B cell (primary cell): ENCODE measurements at places on chromosomes 12 and 14. TPM values are rescaled to one million over a fixed set of nuclear protein-coding genes. Genes with fewer than 3 reads are reported as not detected.
A peak's percentile ranks its signal among the peaks of the same experiment; 100 is the strongest.

DNA sequence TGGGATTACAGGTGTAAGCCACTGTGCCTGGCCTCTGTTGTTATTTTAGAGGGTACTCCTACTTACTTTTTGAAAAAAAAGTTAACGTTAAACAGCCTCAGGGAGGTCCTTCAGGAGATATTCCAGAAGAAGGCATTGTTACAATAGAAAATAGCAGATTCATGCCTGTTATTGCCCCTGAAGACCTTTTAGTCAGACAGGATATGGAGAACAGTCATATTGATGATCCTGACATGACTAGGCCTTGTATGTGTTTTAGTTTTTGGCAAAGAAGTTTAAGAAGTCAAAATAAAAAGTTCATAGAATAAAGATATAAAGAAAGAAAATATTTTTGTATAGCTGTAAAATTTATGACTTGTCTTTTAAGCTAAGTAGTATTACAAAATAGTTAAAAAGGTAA is 45.3 kb downstream of the WASHC3 start:
- no peak overlapping the region for H3K27ac ChIP-seq
- H3K27me3 ChIP-seq, result no peaks in the 10 kb centered on the region
- DNase-seq, result no peak
- H3K4me3 ChIP-seq, result no peak overlapping the region

- no peak for DNase-seq
- peaks cover 22% of the 10 kb centered on the region for H3K4me1 ChIP-seq
- no peak overlapping the region for H3K4me3 ChIP-seq
These were observed 30.0 kb downstream of the PELI2 start for GRCh38 chr14:56147986-56148901.

GRCh38 chr14:35747379-35747778 is 61.7 kb downstream of the RALGAPA1 start:
- H3K36me3 ChIP-seq, result peaks cover 7% of the 10 kb centered on the region
- no peak overlapping the region for H3K4me3 ChIP-seq
- H3K4me1 ChIP-seq, result no peaks in the 10 kb centered on the region
- H3K27ac ChIP-seq, result no peak overlapping the region
- DNase-seq, result no peak

GRCh38 chr14:69708586-69709560 is 58.1 kb upstream of the SRSF5 start:
- H3K4me3 ChIP-seq, result no peak overlapping the region
- no peak for DNase-seq
- no peaks in the 10 kb centered on the region for H3K27me3 ChIP-seq
- H3K27ac ChIP-seq, result no peak overlapping the region
- H3K36me3 ChIP-seq, result peaks cover 6% of the 10 kb centered on the region

DNA sequence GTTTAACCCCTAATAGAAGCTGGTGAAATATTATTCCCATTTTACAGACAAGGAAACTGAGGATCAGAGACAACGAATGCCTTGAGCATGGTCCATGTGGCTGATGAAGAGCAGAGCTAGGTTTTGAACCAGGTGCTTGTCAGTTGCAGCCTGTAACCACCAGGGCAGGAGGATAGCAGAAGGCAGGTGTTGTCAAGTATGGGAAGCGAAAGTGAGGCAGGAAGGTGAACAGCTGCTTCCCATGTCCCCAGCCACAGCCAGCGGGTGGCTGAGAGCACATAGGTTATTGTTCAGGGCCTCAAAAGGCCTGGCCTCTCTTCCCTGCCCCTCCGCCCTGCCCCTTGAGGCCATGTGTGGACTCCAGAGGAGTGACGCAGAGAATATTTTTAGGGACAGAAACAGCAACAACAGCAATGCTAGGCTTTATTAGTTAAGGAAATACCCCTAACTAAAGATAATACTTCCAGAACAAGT is 39.6 kb downstream of the IQSEC3 start:
- H3K27ac ChIP-seq, result no peak overlapping the region
- no peak overlapping the region for H3K4me3 ChIP-seq
- H3K27me3 ChIP-seq, result peaks cover 8% of the 10 kb centered on the region
- H3K36me3 ChIP-seq, result no peaks in the 10 kb centered on the region
- DNase-seq, result peak; percentile 58

DNA sequence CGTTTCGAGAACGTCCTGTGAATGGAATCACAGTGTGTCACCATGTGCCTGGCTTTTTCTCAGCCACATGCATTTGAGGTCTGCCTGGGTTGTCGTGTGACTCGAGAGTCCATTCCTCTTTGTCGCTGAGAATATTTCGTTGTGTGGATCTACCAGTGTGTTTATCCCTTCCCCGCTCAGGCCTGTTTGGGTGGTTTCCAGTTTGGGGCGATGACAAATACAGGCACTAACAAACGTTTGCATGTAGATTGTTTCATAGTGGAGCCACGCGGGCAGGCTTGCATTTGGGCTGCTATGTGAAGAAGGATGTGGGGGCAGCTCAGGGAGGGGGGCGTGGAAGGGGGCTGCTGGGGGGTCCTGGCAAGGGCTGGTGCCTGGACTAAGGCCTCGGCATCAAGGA is 14.1 kb downstream of the RIN3 start:
- DNase-seq, result no peak
- H3K4me1 ChIP-seq, result peaks cover 17% of the 10 kb centered on the region
- no peak overlapping the region for H3K27ac ChIP-seq
- no peaks in the 10 kb centered on the region for H3K36me3 ChIP-seq
- no peak overlapping the region for H3K4me3 ChIP-seq
- H3K27me3 ChIP-seq, result no peaks in the 10 kb centered on the region

- peaks cover 96% of the 10 kb centered on the region for H3K4me1 ChIP-seq
- peak; percentile 67 for DNase-seq
- H3K4me3 ChIP-seq, result no peak overlapping the region
- no peaks in the 10 kb centered on the region for H3K27me3 ChIP-seq
- H3K27ac ChIP-seq, result peak overlapping the region; percentile 99
These were observed 9.6 kb downstream of the PTPN6 start for GRCh38 chr12:6960593-6961277.

DNA sequence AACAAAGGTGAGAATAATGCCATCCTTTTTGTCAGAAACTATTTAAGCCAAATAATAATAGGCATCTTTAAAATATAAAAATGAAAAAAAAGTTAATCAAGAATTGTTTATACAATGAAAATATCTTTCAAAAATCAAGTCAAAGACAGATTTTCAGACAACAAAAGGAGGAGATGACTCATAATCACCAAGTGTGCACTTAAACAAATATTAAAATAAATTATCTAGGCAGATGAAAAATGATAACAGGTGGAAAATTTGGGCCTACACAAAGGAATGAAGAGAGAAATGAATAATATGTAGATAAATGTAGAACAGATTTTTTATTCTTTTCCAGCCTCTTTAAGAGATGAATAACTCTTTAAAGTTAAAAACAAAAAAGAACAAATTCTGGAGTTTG is 250.0 kb upstream of the PLEKHG7 start:
- H3K36me3 ChIP-seq, result peaks cover 3% of the 10 kb centered on the region
- H3K27ac ChIP-seq, result no peak overlapping the region
- peaks cover 26% of the 10 kb centered on the region for H3K4me1 ChIP-seq
- H3K27me3 ChIP-seq, result no peaks in the 10 kb centered on the region
- H3K4me3 ChIP-seq, result no peak overlapping the region

DNA sequence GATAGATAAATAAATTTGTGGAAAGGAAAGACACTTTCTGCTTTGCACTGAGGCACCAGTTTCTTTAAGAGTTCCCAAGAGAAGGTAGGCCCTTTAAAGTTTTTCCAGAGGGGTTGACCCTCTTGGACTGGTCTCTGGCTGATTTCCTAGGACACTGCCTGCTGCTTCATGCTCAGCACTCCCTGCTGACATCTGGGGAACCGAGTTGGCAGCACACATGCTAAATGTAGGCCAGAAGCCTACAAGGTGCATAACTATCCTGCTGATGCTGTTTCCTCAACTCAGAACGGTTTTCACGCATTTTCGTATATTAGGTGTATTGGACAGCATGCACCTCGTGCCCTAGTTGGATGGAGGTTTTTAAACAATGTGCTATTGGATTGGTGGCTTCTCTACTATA is 887.2 kb upstream of the SEL1L start:
- no peak overlapping the region for H3K4me3 ChIP-seq
- no peak overlapping the region for H3K27ac ChIP-seq
- no peaks in the 10 kb centered on the region for H3K27me3 ChIP-seq

GRCh38 chr12:127311720-127312364 is 955.1 kb upstream of the TMEM132C start:
- DNase-seq, result no peak
- no peak overlapping the region for H3K4me3 ChIP-seq
- no peaks in the 10 kb centered on the region for H3K27me3 ChIP-seq
- no peaks in the 10 kb centered on the region for H3K36me3 ChIP-seq

DNA sequence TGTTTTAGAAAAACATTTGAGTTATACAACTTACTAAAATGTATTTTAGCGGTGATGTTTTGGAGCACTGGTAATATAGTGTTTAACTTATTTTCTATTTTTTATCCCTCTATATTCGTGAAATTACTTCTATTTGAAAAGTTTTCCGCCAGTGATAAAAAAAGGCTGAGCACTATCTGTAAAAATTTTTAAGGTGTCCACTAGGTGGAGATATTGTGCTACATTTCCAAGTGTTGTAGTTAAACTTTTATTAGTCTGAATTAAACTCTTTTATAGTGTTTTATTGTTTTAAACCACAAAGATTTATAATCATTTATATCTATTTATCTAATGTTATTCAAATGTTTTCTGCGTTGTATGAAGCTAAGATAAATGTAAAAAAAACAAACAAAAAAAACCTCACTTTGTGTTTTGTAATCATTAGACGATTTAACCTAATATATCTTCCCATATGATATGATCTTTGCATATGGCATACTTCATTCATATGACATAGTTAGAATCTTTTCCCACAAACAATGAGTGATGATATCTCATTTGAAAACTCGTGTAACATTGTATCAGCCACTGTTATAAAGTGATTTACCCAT is 11.8 kb downstream of the ALG10B start:
- H3K27ac ChIP-seq, result no peak overlapping the region
- DNase-seq, result peak; percentile 51
- no peaks in the 10 kb centered on the region for H3K4me1 ChIP-seq
- no peaks in the 10 kb centered on the region for H3K36me3 ChIP-seq
- H3K4me3 ChIP-seq, result no peak overlapping the region

DNA sequence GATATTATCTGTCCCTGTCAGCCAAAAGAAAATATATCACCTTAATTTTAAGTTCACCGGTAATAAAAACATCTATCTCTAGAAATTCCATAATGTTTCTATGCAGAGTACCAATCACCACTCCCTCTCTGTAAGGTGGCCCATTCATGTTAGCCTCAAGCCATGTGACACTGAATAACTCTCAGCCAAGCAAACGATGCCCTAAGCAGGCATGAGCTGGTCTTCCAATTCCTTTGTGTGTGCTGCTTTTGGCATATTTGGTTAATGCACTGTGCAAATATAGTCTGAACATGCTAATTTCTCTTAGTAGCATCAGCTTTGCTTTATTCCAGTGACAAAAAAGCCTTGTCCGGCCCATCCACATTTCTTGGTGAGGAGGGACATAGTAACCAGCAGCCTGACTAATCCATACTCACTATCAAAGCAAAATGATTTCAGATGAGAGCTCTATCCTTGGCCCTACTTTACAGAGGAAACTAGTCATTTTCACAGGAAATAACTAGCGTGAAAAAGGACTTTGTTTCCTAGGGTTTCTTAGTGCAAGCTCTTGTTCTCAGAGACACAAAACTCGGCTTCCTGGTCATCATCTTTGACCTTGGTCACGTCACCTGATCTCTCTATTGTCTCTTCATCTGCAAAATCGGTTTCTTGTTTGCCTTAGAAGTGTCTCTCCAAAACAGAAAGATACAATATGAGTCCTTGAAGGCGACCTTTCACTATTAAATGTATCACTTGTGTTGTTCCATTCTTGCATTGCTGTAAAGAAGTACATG is 59.2 kb upstream of the RTRAF start:
- H3K27me3 ChIP-seq, result no peaks in the 10 kb centered on the region
- H3K36me3 ChIP-seq, result peaks cover 9% of the 10 kb centered on the region
- no peak overlapping the region for H3K27ac ChIP-seq

DNA sequence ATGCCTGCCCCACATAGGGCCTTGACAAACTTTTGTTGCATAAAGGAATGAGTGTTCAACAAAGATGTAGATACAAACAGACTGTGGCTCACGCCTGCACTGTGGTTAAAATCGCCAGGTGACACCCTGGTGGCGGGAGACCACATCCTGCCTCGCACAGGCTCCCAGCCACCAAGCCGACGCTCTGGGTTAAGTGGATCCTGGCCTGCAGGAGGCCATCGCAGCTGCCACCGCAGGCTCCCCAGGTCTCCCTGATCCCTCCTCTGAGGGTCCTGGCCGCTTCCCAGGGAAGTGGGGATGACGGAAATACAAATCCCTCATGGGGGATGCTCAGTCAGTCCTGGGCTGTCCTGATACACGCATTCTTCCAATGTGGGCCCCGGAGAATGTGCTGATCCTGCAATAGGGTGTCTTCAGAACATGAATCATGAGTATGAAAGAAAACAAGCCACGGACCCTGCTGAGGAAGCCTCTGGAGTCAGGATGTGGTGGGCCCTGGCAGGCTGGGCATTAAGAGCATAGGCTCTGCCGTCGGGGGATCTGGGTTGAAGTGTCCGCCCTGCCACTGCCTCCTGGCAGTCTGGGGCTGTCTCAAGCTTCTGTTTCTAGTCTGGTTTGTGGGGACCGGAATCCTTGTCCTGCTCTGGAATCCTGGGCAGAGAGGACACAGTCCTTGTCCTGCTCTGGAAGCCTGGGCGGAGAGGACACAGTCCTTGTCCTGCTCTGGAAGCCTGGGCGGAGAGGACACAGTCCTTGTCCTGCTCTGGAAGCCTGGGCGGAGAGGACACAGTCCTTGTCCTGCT is 53.5 kb upstream of the BEGAIN start:
- H3K27me3 ChIP-seq, result no peaks in the 10 kb centered on the region
- no peak overlapping the region for H3K4me3 ChIP-seq
- H3K27ac ChIP-seq, result no peak overlapping the region
- DNase-seq, result peak; percentile 56

- no peaks in the 10 kb centered on the region for H3K27me3 ChIP-seq
- no peak for DNase-seq
- H3K4me1 ChIP-seq, result no peaks in the 10 kb centered on the region
- H3K36me3 ChIP-seq, result no peaks in the 10 kb centered on the region
These were observed 77.7 kb downstream of the KCNK10 start for GRCh38 chr14:88245321-88245720.

GRCh38 chr14:101243587-101244338 is 317.5 kb upstream of the DIO3 start:
- DNase-seq, result no peak
- no peaks in the 10 kb centered on the region for H3K4me1 ChIP-seq
- no peak overlapping the region for H3K4me3 ChIP-seq
- no peak overlapping the region for H3K27ac ChIP-seq
- H3K36me3 ChIP-seq, result no peaks in the 10 kb centered on the region

DNA sequence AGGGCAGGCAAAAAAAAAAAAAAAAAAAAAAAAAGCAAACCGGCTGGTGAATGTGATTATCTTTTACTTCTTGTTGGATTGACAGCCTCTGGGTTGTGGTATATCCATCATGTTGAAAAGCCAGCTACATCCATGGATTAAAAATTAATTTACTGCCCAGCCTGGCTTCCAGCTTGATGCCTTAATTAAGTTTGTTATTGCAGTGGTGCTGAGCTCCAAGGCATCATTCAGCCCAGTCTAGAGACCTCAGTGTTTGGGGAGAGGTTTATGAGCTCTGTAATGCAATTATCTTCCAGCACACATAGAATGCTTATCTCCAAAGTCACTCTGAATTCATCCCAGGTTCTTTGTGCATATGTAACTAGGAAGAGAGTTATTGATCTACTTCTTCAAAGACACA is 114.8 kb downstream of the RIMBP2 start:
- H3K27ac ChIP-seq, result no peak overlapping the region
- no peaks in the 10 kb centered on the region for H3K27me3 ChIP-seq
- no peak overlapping the region for H3K4me3 ChIP-seq
- DNase-seq, result no peak

Gene TMEM233
- total RNA-seq, result not detected in 2 replicates

Gene CPNE8
- 1.6 and 1.8 TPM in 2 replicates for total RNA-seq

Gene SERPINA10
- total RNA-seq, result not detected in 2 replicates

Gene CLEC6A
- not detected in 2 replicates for total RNA-seq

Gene KRT86
- total RNA-seq, result not detected in 2 replicates

Gene CIROP
- not detected in 2 replicates for total RNA-seq

Gene PTPN6
- total RNA-seq, result 311 and 312 TPM in 2 replicates

Gene ADSS1
- total RNA-seq, result 1.00 and 1.7 TPM in 2 replicates

Gene PPP1R1A
- not detected in 2 replicates for total RNA-seq
